ENCODE measurements at places on chromosomes 1 and 21.

- no peak for DNase-seq
Measured at GRCh38 chr1:216457356-216457755, 34.1 kb upstream of the USH2A start.

GRCh38 chr1:38347446-38348175 lies 301.0 kb upstream of the POU3F1 start:
- DNase-seq: no peak

DNA sequence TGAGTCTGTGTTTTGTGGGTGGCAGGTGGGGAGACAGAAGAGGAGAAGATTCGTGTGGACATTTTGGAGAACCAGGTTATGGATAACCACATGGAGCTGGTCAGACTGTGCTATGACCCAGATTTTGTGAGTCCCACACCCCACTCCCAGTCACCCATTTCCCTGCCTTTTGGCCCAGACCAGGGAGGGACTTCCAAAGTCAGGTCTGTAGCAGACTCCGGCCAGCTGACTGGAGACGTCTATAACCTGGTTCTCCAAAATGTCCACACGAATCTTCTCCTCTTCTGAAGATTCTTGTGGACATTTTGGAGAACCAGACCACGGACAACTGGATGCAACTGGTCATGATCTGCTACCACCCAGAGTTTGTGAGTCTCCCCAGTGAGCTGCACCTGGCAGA lies 1.6 kb downstream of the GSTM5 start:
- no peak for DNase-seq

GRCh38 chr1:158059984-158060383 lies 66.5 kb downstream of the KIRREL1 start:
- DNase-seq: no peak

- DNase-seq: no peak
Measured at GRCh38 chr1:53145051-53145600, 2.7 kb upstream of the SLC1A7 start.

DNA sequence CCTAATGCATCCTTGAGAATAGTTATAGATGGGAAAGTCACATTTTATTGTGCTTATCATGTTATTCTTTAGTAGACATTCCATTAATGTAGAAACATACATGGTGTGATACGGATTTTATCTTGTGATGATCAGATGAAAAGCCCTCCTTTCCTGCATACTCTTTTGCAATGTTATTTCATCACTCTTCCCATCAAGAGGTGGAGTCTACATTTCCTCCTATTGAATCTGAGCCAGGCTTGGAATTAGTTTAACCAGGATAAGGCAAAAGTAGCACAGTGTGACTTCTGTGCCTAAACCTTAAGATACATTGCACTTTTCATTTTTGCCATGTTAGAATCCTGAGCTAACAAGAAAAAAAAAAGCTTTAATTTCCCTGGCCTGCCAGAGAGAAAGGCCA lies 393.7 kb upstream of the ST6GALNAC5 start:
- DNase-seq: no peak

DNA sequence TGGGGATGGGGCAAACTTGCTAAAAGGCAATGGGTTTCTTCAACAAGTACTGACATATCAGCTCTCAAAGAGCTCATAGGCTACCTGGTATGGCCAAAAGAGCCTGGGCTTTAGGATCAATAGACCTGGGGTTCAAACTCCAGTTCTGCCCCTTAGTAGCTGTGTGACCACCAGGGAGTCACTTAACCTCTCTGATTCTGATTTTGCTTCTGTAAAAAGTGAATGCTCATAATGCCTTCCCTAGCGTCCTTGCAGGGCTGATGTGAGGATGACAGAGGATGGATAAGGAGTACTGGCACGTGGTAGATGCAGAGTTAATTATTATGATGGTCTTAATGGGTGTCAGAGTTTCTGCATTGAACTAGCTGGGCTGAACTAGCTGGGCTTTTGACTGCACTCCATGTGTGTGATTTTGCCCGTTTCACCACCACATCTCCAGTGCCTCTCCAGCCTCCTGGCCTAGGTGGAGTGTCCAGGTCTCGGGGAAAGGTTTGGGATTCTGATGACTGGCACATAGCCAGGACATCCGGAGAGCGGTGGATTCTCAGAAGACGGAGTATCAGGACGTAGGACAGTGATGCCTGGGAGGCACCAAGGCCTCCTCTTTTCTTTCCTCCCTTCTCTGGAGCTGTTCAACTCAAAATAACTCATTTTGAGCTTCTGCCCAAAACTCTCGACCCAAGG lies 15.2 kb downstream of the DISP3 start:
- DNase-seq: no peak

GRCh38 chr1:36905941-36906340 lies 128.4 kb downstream of the GRIK3 start:
- DNase-seq: no peak

DNA sequence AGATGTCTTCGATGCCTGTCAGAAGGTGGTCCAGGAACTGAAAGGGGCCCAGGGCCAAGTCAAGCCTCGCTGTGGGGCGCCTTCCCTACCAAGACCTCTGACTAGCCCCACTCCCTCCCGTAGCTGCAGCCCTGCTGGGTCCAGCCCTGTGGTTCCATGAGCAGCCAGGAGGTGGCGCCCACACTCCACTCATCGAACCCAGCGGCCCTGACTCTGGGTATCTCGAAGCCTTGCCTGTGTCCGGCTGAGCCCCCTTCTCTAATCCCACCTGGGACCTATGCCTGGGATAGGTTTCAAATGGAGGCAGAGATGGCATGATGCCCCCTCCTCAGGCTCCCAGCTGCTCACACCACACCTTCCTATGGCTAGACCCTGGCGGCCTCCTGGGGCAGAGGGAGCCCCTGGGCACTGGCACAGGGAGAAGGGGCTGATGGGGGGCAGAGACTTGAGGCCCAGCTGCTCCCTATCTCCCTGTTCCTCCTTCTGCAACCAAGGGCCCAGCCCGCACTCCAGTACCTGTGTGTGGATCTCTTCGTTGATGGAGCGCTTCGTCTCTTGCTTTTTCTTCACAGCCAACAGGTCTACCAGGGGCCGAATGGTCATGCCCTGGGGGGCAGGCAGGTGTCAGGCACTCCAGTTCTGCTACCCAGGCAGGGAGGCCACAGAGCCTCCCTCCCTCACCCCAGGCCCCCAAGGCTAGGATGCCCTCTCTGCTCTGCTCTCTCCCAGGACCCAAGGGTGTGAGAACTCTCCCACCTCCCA lies 52.0 kb downstream of the SLC9A1 start:
- DNase-seq: peak; percentile 97

GRCh38 chr1:75431843-75432242 lies 179.1 kb downstream of the SLC44A5 start:
- DNase-seq: no peak

- DNase-seq: peak; percentile 88
Measured at GRCh38 chr1:153494976-153495535, 34.6 kb upstream of the S100A7 start.

DNA sequence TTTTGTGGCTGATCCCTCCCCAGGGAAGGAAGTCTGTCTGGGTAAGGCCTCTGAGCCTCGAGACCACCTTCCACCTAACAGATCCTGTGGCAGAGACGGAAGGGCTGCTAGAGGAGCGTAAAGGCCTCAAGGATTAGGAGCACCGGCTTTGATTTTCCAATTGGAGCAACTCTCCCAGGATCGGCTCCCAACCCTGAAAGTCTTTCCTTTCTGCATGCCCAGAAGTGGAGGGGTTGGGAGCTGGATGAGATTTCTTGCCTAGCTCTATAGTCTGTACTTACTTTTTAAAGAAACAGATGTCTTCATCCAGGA lies 41.4 kb downstream of the ELK4 start:
- DNase-seq: peak; percentile 32

GRCh38 chr21:32270748-32271147 lies 8.1 kb downstream of the MIS18A start:
- no peak for DNase-seq

- no peak for DNase-seq
Measured at GRCh38 chr1:235919127-235919832, 52.6 kb upstream of the LYST start.

- no peak for DNase-seq
Measured at GRCh38 chr1:217456261-217456660, 174.6 kb downstream of the GPATCH2 start.

- DNase-seq: no peak
Measured at GRCh38 chr1:69914976-69915765, 290.2 kb downstream of the LRRC40 start.

- no peak for DNase-seq
Measured at GRCh38 chr1:235980976-235981375, 83.9 kb downstream of the NID1 start.

- no peak for DNase-seq
Measured at GRCh38 chr1:208047476-208047934, 136.6 kb upstream of the CD34 start.

- no peak for DNase-seq
Measured at GRCh38 chr21:42781971-42782722, 97.2 kb downstream of the WDR4 start.

DNA sequence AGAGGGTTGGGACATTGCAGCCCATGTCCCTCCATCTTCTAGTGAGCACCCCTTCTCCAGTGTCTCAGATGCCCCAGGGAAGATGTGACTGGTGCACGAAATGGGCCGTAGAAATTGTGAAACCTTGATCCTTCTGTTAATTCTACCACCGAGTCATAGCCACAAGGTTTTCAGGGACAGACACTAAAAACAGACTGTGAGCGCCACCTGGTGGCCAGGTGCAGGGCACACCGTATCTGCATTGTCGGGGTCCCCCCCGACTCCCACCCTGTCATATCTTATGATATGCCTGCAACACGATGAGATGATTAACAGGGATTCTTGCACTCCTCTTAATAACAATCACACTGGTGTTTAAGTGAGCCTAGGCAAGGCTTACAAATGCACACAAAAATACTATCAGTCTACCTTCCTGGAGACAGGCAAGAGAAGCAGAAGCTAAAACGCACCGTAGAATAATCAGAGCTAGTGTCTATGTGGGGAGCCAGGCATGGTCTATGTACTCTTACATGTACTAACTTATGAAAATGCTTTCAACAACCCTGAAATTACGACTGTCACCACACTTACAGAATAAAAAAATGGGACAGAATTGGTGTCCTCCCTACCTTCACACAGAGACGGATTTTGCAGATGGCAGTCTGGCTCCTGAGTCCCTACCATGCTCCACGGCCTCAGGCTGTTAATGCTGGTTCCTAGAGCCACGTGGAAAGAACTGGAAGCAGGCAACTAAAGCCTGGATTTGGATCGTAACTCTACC lies 57.9 kb downstream of the FHAD1 start:
- DNase-seq: peak; percentile 89

- DNase-seq: no peak
Measured at GRCh38 chr1:16189921-16190621, 22.4 kb downstream of the ARHGEF19 start.

DNA sequence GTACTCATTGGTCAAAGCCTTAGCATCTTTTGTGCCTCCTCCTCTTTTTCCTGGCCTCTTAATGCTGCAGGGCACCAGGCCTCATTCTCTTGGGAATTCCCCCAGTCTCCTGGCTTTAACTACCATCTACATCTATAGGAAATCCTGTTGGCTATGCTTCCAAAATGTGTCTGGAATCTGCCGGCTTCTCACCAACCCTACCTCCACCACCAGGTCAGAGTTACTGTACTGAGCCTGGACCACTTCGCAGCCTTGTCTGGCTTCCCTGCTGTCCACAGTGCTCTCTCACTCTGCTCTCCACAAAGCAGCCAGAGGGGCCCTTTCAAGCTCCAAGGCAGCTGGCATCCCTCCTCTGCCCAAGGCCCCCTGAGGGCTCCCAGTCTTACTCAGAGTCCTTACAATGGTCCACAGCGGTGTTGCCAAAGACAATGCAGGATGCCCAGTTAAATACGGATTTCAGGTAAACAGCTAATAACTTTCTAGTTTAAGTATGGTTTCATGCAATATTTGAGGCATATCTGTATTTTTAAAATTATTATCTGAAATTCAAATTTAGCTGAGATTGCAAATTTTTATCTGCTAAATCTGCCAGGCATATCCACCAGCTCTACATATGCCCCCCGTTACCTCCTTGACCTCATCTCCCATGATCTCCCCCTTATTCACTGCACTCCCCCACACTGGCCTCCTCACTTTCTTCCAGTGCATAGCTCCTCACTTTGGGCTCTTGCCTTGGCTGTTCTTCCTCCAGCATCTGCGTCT lies 34.5 kb upstream of the FAM163A start:
- no peak for DNase-seq

GRCh38 chr1:239616673-239617072 lies 230.3 kb downstream of the CHRM3 start:
- DNase-seq: no peak

- DNase-seq: no peak
Measured at GRCh38 chr21:34997294-34997693, 51.8 kb downstream of the RUNX1 start.

- no peak for DNase-seq
Measured at GRCh38 chr1:202134645-202135172, 9.8 kb downstream of the ARL8A start.
